Left lobe of liver (tissue), 2 donors: ENCODE measurements at places on chromosomes 7 and 10.

DNA sequence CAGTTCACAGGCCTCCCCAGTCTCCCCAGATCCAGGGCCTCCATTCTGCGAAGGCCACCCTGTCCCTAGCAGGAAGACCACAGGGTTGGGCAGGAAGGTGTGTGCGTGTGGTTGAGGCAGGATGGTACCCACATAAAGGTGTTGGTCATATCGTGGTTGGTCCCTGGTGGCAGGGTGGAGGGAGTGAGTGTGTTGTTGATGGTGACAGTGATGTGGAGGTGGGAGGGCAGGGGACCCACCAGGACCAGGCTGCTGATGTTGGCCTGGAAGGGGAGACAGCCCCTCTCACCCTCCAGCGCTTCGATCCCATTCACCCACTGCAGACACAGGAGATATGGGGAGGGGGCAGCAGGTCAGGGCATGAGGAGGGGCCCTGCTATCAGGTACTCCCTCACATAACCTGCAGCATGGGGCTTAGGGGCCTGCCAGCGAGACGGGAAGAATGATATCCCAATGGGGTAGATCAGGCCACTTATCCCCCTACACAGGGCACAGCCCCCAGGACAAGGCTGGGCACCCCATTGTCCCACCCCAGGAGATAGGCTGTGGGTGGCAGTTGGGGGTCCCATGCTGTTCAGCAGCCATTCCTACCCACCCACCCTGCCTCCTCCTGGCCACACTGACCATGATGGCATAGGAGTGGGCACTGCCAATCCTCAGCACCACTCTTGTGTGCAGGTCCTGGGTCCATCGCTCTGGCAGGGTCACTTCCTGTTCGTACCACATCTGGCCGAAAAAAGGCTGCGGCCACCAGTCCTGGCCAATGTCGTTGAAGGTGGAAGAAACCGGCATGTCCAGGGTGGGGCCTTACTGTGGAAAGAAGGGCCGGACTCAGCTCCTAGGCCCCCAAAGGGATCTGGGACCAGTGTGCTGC lies 69.0 kb upstream of the ZNF479 start:
- DNase-seq = no peak

GRCh38 chr7:34928052-34928451 lies 109.2 kb downstream of the DPY19L1 start:
- DNase-seq = no peak

- DNase-seq = no peak
Observed at GRCh38 chr7:292826-293225, 2.9 kb downstream of the FOXL3 start.

DNA sequence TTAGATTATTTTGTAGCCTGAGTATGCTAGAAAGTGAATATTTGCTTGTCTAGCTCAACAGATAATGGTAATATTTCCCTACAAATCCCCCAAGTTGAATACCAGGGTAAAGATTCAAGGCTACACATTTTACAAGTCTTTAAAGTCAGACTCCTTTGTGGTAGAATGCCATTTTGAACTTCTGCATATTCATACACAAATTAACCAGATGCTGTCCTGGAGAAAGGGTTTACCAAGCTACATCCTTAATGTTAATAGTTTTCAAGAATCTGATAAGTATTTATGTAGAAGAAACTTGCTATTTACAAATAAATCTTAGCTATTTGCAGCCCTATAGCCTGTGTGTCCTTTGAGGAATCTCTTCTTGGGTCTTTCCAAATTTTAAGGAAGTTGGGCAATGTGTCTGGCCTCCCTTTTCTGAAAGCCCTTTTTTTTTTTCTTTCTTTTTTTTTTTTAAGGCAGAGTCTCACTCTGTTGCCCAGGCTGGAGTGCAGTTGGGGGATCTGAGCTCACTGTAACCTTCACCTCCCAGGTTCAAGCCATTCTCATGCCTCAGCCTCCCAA lies 82.6 kb downstream of the CPEB3 start:
- no peak for DNase-seq

GRCh38 chr7:82602066-82602465 lies 158.5 kb upstream of the CACNA2D1 start:
- DNase-seq = no peak
